Hematopoietic multipotent progenitor cell treated with erythropoietin and hydrocortisone succinate and interleukin-3 and kit ligand, for 15 days (in vitro differentiated cells): ENCODE measurements at places on chromosomes 6 and 20.

DNA sequence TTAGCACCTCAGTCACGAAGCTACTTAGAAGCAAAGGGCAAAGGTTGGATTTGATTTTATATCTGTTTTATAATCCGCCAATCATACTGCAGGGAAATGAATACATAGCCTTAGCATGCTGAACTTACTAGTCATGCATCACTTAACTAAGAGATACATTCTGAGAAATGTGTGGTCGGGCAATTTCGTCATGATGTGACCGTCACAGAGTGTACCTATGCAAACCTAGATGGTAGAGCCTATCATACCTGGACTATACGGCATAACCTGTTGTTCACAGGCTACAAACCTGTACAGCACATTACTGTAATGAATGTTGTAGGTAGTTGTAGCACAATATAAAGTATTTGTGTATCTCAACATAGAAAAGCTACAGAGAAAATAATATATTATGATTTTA lies 345.2 kb upstream of the RGS17 start:
- DNase-seq = no peak

GRCh38 chr6:4487538-4487937 lies 288.7 kb upstream of the CDYL start:
- DNase-seq = no peak

GRCh38 chr6:116101302-116101718 lies 657 bp downstream of the NT5DC1 start:
- no peak for DNase-seq

DNA sequence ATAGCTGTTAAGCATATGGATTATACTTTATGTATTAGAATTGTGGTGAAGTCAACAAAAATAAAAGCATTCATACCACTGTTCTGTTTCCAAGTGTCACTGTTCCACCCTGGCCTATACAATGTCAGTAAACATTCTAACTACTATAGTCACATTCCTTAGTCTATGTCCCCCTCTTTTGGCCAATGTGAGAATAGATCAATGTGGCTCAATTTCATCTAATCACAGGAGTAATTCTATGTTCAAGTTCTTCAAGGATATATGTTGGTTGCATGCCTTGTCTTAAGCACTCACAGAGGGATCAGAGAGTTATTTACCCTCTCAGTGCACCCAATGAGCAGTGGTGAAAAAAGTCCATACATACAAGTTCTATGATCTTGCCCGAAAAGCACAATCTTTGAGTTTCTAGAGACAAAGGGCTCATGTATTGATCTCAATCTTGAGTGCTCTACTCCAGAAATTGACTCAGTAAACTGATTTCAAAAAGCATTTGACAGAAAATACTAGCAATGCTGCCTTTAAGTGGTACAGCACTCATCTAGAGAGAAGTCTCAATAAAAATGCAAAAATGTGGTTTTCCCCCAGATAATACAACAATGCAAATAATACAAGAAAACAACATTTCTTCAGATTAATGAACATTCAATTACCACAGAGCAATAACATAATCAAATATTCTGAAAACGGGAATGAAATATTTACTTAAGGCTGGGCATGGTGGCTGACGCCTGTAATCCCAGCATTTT lies 16.5 kb downstream of the SMLR1 start:
- no peak for DNase-seq
